DMS 273 treated with DMSO at 0.1 percent for 48 hours (cell line): ENCODE measurements at places on chromosomes 16 and 17.

DNA sequence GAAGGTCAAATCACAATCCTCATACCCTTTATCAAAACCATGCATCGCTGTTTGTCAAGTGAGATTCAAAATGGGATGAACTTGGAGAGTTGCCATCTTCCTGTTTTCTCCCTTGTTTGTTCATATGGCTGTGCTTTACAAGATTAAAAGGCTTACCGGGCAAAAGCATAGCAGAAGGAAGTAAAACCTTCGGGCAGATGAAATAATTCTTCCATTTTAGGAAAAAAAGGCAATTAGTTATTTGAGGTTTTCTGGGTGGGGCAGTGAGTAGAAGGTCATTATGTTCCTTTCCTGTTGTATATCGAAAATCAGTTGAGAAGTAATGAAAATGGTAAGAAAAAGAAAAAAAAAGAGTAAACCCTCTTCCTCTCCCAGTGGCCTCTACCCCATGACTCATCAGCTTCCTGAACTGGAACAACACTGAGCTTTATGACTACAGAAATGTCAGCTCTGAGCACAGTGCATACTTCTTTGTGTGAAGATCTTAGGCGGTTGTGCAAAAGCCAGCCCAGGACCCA, 369.2 kb downstream of the CDH13 start:
- DNase-seq, result no peak

- DNase-seq, result peak; percentile 37
Measured at GRCh38 chr17:7650509-7651096, at the start of gene ATP1B2. Gene ATP1B2 (plus strand): TSS chr17:7650926. CDS start chr17:7651519, 593 bp downstream.

- no peak for DNase-seq
Measured at GRCh38 chr17:12599186-12599920, 66.3 kb upstream of the MYOCD start.

GRCh38 chr17:68592009-68592408, 9.2 kb downstream of the FAM20A start:
- DNase-seq, result no peak

DNA sequence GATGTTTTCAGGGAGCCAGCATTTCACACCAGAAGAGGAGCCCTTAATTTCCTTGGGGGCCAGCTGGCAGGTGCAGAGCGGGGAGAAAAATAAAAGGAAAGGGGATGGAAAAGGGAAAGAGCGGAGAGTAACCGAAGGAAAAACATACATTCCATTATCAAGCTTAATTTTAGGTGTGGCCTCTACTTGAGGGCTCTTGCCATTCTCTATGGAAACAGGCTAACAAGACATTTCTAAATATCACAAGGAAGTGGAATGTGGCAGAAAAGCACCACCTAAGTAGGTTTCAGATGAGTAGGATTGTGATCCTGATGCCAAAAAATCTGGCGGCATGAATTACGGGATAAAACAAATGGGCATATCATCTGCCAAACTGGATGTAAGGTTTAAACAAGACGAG, 970 bp upstream of the DYNC1LI2 start:
- no peak for DNase-seq

- peak; percentile 11 for DNase-seq
Measured at GRCh38 chr16:85963753-85964285, 64.9 kb downstream of the IRF8 start.

GRCh38 chr17:59719526-59719925, 12.1 kb downstream of the VMP1 start:
- DNase-seq, result no peak

- no peak for DNase-seq
Measured at GRCh38 chr16:67632415-67633172, 12.3 kb upstream of the CARMIL2 start.

GRCh38 chr17:4999430-5000093, 1.8 kb downstream of the KIF1C start:
- no peak for DNase-seq

- peak; percentile 7 for DNase-seq
Measured at GRCh38 chr17:72126575-72127486, 6.0 kb downstream of the SOX9 start.
